ENCODE measurements at places on chromosomes 5 and 9.
A peak's percentile ranks its signal among the peaks of the same experiment; 100 is the strongest.

GRCh38 chr9:79575547-79575946, 3.8 kb downstream of the TLE4 start:
- DNase-seq = no peak

- DNase-seq = no peak
Observed at GRCh38 chr5:176654856-176655255, 7.6 kb downstream of the TSPAN17 start.

DNA sequence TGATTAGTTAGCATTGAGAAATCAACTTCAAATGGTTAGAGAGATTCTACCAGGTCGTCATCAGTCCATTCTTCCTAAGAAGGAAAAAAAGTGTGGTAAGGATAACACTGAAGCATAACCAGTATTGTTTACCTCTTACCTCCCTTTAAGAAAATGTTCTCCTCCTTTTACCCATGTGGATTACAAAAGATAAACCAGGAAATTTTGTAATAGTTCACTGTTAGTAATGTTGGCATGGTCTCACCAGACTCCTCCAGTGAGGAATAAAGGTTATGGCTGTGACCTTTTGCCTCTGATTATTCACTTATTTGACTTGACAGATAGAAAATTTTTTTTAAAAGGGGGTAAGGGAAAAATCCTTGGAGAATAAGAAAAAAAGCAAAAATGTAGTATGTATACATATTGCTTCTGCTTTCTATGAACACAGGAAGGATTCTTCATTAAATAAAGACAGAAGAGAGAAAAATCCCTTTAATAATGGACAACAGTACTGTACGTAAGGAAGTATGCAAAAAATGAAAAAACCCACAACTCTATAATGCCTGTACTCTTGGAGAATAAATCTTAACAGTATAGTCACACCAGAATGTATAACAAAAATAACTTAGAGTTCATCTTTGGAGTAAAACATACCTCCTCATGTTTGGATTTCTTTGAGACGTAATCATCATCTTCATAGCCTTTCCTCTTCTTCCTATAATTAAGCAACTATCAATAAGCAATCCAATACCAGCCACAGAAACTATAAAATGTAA, 18.1 kb downstream of the CCNH start:
- DNase-seq = no peak

DNA sequence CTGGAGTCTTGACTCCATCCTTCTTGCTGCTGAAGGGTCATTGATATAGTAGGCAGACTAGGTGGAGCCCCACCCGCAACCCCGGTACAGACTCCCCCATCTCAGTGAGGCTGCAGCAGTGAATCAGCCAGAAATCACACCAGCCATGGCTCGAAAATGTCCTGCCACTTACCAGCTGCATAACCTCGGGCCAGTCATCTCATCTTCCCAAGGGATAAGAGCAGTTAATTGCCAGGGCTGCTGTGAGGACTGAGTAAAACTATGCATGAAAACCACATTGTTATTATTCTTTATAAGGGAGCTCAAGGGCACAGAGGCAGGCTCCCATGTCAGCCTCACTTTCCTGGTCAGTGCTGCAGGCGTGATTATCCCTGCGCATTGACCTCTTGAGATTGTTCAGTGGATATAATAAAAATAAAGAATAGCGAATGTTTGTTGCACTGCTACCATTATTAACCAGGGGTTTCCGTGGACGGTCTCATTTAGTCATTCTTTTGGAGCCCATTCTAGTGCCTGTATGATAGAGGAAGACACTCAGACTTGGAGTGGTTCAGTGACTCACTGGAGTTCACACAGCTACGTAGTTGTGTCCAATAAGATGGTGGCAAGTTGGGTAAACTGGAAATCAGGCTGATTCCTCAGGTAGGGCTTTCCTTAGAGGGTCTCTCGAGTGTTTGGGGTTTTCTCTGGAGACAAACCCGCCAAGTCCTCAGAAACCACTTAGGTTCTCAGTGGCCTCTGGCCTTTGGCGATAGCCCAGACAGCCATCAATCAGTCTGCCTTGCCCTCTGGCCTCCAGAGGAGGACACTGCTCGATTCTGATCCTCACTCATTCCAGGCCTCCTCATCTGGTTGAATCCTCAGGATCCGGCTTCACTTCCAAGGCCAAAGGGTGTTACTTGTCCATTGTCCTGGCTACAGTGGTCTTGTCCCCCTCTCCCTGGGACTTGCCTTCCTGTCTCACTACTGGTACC, 39.9 kb downstream of the COL15A1 start:
- DNase-seq = no peak

- DNase-seq = no peak
Observed at GRCh38 chr5:13382232-13382631, 562.3 kb downstream of the DNAH5 start.

GRCh38 chr9:104586496-104587180, 12.6 kb downstream of the OR13C5 start:
- no peak for DNase-seq

DNA sequence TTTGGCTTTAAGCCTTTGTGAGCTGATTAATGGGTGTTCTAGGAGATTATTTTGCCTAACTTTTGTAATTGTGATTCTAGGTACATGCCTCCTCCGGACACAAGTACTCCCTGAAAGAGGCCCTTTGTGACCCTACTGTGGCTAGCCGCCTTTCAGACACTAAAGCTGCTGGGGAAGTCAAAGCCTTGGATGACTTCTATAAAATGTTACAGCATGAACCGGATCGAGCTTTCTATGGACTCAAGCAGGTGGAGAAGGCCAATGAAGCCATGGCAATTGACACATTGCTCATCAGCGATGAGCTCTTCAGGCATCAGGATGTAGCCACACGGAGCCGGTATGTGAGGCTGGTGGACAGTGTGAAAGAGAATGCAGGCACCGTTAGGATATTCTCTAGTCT, 13.6 kb downstream of the ITGA1 start:
- peak; percentile 4 for DNase-seq
